A549 treated with AZD2906 at 1 μM for 4 hours (cell line): ENCODE measurements at places on chromosomes 7 and 10. TPM values are rescaled to one million over a fixed set of nuclear protein-coding genes. Genes with fewer than 3 reads are reported as not detected.

The ANK3 gene
- total RNA-seq = 0.51 to 1.2 TPM (median 0.95 TPM) in 5 replicates

The VSIR gene
- 25.5 to 40.9 TPM (median 39.4 TPM) in 5 replicates for total RNA-seq

The ZNF789 gene
- 7.8 to 9.1 TPM (median 8.3 TPM) in 5 replicates for total RNA-seq

The ABCB4 gene
- total RNA-seq = 0.10 TPM in 1 of 5 replicates, not detected in the others

The FZD8 gene
- total RNA-seq = 3.2 to 5.4 TPM (median 4.6 TPM) in 5 replicates

The GNB2 gene
- total RNA-seq = 181 to 270 TPM (median 268 TPM) in 5 replicates

The SEC23IP gene
- 40.0 to 48.7 TPM (median 45.6 TPM) in 5 replicates for total RNA-seq

The PDK4 gene
- total RNA-seq = 28.0 to 36.2 TPM (median 34.5 TPM) in 5 replicates

The CXCL12 gene
- total RNA-seq = 0.08 to 0.25 TPM (median 0.19 TPM) in 5 replicates

The CYP3A4 gene
- total RNA-seq = 0.06 to 0.10 TPM (median 0.10 TPM) in 4 of 5 replicates, not detected in the other

The CDK6 gene
- 10.7 to 14.8 TPM (median 11.8 TPM) in 5 replicates for total RNA-seq

The TMEM273 gene
- not detected in 5 replicates for total RNA-seq

The XRCC2 gene
- 3.3 to 4.8 TPM (median 4.2 TPM) in 5 replicates for total RNA-seq

The EPHB4 gene
- 38.4 to 43.1 TPM (median 40.6 TPM) in 5 replicates for total RNA-seq

The YKT6 gene
- 110 to 123 TPM (median 115 TPM) in 5 replicates for total RNA-seq

The FAM237B gene
- total RNA-seq = 0.02 to 0.10 TPM (median 0.05 TPM) in 5 replicates

The GRM3 gene
- not detected in 5 replicates for total RNA-seq

The PHKG1 gene
- total RNA-seq = 0.31 to 0.66 TPM (median 0.54 TPM) in 5 replicates

The TWIST1 gene
- 1.4 to 3.7 TPM (median 3.3 TPM) in 5 replicates for total RNA-seq

The LLCFC1 gene
- total RNA-seq = not detected in 5 replicates

The FAM25C gene
- total RNA-seq = 1.0 to 3.0 TPM in 2 of 5 replicates, not detected in the others

The TMEM270 gene
- total RNA-seq = 0.09 to 0.17 TPM (median 0.15 TPM) in 5 replicates

The NEUROG3 gene
- not detected in 5 replicates for total RNA-seq

The OR2A42 gene
- not detected in 5 replicates for total RNA-seq

The UNCX gene
- total RNA-seq = 0.05 to 0.06 TPM in 2 of 5 replicates, not detected in the others

The C10orf88 gene
- 7.2 to 8.7 TPM (median 7.8 TPM) in 5 replicates for total RNA-seq
